ENCODE measurements at places on chromosomes 16 and 17. TPM values are rescaled to one million over a fixed set of nuclear protein-coding genes. Genes with fewer than 3 reads are reported as not detected.
A peak's percentile ranks its signal among the peaks of the same experiment; 100 is the strongest.

GRCh38 chr16:81143921-81144471 lies 47.8 kb upstream of the GCSH start:
- no peak for DNase-seq

PYDC1 gene
- total RNA-seq, result not detected

GRCh38 chr17:15466131-15466530 lies 1.3 kb downstream of the CDRT4 start:
- DNase-seq, result no peak

- DNase-seq, result peak; percentile 56
These were observed 2.8 kb downstream of the USP22 start for GRCh38 chr17:21039839-21040575.

DNA sequence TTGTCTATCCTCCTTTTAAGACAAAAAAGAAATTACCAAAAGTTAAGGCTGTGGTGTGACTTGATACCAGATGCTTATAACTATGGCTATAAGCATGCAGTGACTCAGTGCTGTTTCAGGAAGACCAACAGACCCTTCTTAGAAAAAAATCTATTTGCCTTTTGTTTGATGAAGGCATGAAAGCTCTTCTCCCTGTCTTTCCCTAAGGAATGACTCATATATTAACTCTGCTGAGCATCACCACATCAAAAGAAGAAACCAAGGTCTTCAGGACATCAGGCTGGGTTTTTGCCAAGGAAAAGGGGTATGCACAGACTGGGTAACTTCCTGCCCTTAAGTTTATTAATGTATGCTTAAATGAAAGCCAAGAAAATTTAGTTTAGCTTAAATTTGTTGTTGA lies 47.1 kb downstream of the VMP1 start:
- peak; percentile 84 for DNase-seq

DNA sequence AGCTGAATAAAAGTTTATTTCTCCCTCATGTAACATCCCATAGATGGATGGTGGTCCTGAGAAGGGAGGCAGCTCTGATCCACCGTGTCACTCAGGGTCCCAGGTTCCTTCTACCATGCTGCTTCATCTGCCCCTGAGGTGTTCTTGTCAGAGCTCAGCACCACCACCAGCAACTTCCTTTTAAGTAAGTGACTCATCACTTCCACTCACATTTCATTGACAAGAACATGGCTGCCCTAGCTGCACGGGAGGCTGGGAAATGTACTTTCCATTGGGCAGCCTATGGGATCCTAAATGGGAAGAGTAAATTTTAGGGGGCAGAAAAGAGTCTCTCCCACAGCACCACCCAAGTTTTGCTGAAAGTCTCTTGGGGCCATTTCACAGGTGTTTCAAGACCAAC lies 134.7 kb downstream of the USP31 start:
- no peak for DNase-seq

DNA sequence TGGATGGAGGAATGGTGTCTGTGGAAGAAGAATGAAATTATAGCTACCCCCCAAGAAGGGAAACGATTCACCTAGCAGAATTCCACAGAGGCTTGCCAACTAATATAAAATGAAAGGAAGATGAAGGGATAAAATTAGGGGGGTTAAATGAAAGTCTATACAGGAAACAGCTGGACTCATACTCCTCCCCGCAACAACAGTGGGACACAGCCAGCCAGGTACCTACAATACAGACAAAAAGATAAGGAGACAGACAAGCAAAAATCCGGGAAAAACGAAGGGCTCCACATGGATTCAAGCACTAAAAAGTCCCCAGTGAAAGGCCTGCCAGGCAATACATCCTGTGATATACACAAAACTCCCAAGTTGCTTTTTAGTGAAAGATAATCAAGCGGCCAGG lies 47.9 kb downstream of the CACNG1 start:
- no peak for DNase-seq

- DNase-seq, result no peak
These were observed at the start of gene TRPV2 for GRCh38 chr17:16415031-16415924. Gene TRPV2 (plus strand): TSS chr17:16415571. CDS start chr17:16417669, 2,098 bp downstream.

DNA sequence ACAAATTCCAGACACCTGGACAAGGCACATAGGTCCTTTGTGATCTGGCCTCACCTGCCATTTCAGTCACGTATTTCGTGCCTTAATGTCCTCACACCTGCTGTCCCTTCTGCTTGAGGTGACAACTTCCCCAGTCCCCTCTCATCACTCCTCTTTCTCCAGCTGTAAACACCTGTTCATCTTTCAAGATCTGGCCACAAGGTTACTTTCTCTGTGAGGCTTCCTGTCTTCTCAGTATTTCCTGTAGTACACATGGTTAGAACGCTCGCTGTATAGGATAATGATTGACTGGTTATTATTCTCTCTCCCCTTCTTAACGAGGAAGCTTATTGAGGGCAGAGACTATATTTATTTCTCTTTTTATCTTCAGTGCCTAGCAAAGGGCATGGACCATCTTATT lies 74.5 kb upstream of the PMFBP1 start:
- no peak for DNase-seq

- DNase-seq, result no peak
These were observed at the start of gene CES2 for GRCh38 chr16:66935314-66936011. Gene CES2 (plus strand): TSS chr16:66935516. CDS start chr16:66935636, 120 bp downstream.

- DNase-seq, result no peak
These were observed 2.1 kb downstream of the IRX5 start for GRCh38 chr16:54932737-54933254.

PRKCB gene
- total RNA-seq, result 158 TPM

DNA sequence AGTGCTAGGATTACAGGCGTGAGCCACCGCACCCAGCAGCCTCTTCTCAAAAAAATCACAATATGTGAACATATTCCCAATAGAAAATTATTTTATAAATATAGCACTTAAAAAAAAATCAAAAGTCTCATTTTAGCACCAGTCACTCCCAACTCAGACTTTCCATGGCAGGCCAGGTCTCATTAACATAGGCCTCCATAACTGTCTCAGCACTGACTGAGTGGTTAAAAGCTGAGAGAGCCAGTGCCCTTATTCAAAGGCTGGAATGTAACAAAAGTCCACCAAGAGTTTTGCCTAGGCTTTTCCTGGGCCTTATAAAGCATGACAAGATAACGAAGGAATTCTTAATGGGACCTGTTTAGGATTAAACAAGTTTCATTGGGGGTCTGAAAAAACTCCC lies 79.8 kb downstream of the EMP2 start:
- DNase-seq, result no peak

- DNase-seq, result peak; percentile 62
These were observed 87.3 kb downstream of the MAP2K6 start for GRCh38 chr17:69501591-69502468.

GRCh38 chr16:24736758-24737157 lies 7.3 kb downstream of the TNRC6A start:
- no peak for DNase-seq

DNA sequence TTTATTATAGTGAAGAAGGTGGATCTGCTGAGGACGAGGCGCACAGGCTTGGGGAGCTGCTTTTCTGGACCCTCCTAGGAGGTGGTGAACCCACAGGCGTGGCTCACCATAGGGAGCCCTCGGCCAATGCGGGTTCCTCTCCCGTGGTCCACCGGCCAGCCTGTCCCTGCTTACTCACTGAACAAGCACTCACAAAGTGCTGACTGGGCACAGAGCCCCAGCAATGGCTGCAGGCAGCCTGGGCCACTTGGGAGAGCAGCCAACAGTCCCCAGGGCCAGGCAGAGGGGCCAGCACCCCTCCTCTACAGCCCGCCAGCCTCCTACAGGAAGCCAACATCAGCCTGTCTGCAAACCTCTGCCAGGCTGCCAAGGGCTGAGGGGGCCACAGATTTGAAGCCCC lies 19.1 kb upstream of the NCBP3 start:
- no peak for DNase-seq

RDM1 gene
- 2.1 TPM for total RNA-seq

GRCh38 chr16:1475552-1476114 lies 805 bp upstream of the CLCN7 start:
- no peak for DNase-seq

DNA sequence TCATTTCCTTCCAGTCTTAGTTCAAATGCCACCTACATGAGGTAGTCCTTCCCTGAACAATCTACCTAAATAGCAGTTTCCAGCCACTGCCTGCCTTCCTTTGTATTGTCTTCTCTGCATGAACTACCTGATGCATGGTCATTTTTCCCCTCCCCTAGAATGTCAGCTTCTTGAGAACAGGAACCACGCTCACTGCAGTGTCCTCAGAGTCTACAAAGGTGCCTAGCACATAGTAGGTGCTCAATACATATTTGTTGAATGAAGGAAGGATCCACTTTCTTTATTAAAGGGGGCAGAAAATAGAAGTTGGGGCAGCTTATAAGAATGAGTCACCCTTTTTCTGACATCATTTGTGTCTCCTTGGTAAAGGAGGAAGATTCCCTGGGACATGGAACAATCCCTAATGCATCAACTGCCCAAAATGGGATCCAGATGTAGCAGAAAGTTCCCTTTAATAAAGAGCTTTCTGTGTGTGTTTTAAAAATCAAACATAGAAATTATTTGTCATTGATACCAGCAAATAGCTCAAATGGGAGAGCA lies 4.4 kb upstream of the CYLD start:
- no peak for DNase-seq

DNA sequence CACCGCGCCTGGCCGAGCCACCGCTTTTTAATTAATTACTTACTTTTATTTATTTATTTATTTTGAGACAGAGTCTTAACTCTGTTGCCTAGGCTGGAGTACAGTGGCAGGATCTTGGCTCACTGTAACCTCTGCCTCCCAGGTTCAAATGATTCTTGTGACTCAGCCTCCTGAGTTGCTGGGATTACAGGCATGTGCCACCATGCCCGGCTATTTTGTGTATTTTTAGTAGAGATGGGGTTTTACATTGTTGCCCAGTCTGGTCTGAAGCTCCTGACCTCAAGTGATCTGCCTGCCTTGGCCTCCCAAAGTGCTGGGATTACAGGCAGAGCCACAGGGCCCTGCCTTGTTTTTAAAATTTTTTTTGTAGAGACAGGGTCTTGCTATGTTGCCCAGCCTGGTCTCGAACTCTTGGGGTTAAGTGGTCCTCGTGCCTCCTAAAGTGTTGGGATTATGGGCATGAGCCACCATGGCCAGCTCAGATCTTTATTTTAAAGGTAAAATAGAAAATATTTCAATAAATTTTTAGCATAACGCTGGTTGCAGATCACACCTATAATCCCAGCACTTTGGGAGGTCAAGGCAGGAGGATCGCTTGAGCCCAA lies 18.3 kb upstream of the NUDT16L1 start:
- DNase-seq, result no peak

USP43 gene
- total RNA-seq, result 0.34 TPM

BRIP1 gene
- 35.3 TPM for total RNA-seq

DNA sequence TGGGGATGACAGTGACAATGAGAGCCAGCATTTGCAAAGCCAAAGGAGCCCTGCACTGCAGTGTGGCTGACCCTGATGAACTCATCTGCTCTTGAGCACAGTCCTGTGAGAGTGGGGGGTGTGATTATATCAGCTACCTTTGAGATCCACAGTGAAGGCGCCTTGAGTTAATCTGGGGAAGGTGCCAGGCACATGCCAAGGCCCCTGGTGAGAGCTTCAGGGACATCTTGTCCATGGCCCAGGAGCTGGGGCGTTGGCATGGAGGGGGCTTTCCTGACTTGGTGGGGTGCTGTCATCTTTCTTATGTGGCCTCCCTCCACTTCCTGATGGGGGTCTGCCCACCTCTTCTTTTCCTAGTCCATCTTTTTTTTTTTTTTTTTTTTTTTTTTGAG lies 86.5 kb downstream of the SNX29 start:
- no peak for DNase-seq

OR4D1 gene
- total RNA-seq, result not detected

RAB37 gene
- not detected for total RNA-seq

DNA sequence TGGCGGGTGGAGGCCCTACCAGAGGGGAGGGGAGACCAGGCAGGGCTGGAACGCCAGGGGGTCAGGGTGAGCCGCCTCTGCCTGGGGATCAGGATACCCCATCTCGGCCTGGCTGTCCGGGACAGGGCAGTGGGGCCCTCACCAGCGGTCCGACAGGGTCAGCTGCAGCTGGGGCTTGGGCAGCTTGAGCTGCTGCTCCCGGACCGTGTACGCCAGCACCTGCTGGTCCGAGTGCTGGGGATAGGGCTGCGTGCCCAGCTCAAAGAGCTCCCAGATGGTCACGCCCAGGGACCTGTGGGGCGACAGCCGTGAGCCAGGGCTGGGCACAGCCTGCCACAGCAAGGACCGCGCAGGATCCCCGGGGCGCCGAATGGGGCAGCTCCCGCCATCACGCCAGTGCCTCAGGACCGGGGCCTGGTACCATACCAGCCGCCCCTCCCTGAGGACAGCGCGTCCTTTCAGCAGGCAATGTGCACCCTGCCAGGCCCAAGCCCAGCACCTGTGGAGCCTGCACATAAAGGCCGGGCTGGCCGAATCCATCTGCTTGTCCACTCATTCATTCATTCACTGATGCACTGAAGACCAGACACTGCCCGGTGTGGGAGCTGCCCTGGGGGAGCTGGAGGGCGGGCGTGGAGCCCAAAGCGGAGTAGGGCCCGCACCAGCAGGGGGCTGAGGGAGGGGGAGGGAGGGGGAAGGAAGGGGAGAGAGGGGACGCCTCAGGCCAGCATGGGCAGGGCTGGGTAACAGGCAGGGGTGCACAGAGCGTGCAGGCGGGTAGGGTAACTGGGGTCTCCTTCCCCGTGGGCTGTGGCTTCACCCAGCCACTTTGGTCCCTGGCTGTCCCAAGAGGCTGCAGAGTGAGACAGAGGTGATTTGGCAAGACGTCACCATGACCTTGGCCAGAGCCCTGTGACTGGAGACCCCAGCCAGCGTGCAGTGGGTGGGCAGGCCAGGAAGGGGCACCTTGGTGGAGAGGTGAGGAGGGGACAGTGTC lies 42.0 kb upstream of the PVALEF start:
- no peak for DNase-seq

MBTD1 gene
- 18.7 TPM for total RNA-seq
